Uterus (tissue), 4 donors: ENCODE measurements at places on chromosomes 16 and 17.

GRCh38 chr16:2244301-2244700 is 7.1 kb downstream of the ECI1 start:
- no peak for DNase-seq

- DNase-seq = no peak
Measured at GRCh38 chr17:81885869-81886548, 5.4 kb downstream of the ALYREF start.

DNA sequence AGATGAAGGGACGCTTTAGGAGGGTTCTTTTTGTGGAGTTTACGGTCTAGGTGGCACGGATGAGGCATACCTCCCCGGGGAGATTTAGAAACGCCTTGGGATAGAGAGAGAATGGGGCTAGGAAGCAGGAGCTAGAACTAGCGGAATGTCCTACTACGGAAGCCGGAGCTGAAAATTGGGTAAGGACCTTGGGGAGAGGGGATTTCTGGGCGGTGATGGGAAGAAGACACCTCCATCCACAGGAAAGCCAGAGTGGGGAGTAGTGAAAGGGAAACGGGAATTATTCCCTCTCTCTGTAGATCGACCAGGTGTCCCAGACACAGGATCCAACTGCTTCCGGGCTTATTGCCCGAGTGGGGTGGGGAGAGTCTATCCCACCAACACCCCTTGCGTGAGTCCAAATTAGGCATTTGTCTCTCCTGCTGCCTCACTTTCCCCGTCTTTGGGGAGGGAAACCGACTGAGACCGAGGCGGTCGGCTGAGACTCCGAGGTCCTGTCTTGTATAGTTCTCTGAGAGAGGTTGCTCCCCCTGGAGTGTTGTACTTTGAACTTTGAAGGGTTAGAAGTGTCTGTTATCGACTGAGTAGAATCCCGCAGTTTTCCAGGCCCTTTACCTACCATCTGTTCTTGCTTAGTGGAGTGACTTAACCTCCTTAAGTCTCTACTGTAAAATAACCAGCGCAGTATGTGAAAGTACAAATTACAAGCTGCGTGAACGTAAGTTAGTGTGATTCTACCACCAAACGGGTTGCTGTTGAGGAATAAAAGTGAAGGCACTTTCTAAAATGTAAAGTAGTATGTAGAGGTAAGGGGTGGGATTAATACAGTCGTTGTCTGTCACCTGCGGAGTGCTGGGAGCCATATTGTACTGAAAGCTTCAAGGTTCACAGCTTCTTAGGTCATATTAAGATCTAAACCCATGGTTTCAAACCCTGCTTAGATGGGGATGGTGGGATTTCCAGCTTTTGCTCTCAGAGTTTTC is 1.0 kb downstream of the RSPRY1 start:
- DNase-seq = peak; percentile 22

GRCh38 chr17:73196500-73196899 is 3.6 kb downstream of the COG1 start:
- DNase-seq = no peak

DNA sequence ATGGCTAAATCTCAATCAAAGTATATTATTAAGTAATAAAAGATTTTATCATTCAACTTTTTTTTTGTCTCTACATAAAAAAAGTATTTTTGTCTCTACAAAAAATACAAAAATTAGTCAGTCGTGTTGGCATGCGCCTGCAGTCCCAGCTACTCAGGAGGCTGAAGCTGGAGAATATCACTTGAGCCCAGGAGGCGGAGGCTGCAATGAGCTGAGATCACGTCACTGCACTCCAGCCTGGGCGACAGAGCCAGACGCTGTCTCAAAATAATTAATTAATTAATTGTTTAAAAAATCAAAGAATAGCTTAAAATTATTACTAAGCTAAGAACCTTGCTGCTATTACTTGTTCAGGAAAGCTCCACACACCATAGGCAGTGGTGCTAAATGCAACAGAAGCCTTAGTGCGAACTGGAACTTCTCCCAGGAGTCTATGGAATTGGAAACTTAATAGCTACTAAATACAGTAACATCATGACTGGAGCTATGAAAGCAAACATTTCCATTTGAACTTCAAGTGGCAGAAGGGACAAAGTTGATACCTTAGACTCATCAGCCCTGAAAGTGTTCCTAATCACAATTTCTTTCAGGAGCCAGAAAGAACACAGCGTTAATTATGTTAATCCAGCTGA is 22.6 kb downstream of the ADCY9 start:
- DNase-seq = no peak

- no peak for DNase-seq
Measured at GRCh38 chr16:73775841-73776388, 520.7 kb upstream of the PSMD7 start.

GRCh38 chr16:27922433-27922832 is 141.1 kb downstream of the GSG1L start:
- DNase-seq = no peak

DNA sequence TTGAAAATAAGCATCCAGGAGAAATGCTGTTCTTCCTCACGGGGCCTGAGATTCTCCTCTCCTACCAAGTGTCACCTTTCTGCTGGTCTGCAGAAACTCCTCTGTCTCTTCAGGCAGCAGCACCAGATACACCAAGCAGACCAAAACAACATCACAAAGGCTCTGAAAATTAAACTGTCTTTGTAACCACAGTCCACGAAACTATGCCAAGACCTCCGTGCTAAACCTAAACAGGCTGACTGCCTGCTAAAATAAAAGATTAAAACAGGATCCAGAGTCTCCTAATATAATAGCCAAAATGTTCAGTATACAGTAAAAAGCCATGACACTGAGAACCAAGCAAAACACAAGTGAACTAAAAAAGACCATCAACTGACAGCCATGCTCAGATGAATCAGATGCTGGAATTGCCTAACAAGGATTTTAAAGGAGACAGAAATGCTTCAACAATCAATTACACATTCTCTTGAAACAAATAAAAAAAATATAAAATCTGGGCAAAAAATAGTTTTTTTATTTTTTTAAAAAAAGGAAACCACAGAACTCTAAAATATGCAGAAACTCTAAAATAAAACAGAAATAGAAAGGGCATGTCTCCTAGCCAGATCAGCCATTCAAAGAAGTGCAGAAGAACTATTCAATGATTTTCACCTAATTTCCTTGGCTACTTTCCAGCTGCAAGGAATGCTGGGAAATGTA is 50.3 kb upstream of the TOX3 start:
- no peak for DNase-seq

- DNase-seq = no peak
Measured at GRCh38 chr16:4682616-4683254, 10.6 kb upstream of the NUDT16L1 start.

- no peak for DNase-seq
Measured at GRCh38 chr17:66711881-66712321, 123.0 kb upstream of the CACNG5 start.

GRCh38 chr17:64158406-64158805 is 28.5 kb upstream of the ERN1 start:
- no peak for DNase-seq

GRCh38 chr16:84834403-84834772 is 14.6 kb downstream of the CRISPLD2 start:
- DNase-seq = no peak

GRCh38 chr16:50273382-50273690 is 7.0 kb downstream of the ADCY7 start:
- no peak for DNase-seq

- DNase-seq = no peak
Measured at GRCh38 chr16:87826798-87827587, 42.3 kb downstream of the SLC7A5 start.

- no peak for DNase-seq
Measured at GRCh38 chr16:1821861-1822611, 4.6 kb downstream of the HAGH start.

GRCh38 chr16:85752511-85753420 is 1.9 kb upstream of the C16orf74 start:
- peak; percentile 57 for DNase-seq

GRCh38 chr16:27314161-27314723 is 468 bp downstream of the IL4R start:
- peak; percentile 62 for DNase-seq

GRCh38 chr17:36726199-36726598 is 124.8 kb downstream of the MRM1 start:
- no peak for DNase-seq

DNA sequence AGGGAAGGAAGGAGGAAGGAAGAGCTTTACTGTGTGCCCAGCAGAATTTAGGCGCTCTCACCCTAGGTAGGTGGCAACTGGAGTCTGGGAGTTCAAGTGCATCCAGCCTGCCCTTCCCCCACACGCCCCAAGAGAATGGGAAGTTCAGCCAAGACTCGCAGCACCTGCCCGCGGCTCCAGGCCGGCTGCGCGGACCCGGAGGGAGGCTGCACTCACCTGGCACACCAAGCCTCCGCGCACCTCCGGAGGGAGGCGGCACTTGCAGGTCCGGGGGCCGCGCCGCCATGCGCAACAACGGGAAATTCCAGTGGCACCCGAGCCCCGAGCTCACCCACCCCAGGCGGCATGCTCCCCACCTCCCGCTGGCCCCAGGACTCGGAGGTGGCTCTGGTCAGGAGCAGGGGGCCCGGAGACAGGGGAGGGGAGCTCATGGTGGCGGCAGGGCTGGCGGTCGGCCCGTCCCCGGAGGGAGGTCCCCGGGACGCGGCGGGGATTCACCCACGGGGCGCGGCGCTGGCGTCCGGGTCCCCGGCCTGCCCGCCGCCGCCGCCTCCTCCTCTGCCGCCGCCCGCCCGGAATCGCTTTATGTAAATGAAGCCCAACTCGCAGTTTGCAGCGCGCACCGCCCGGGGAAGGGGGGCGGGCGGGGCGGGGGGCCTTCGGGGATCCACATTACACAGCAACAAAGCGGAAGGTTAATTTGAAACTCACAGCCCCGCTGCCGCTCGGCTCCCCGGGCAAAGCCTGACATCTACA is at the start of gene ZFHX3:
Gene ZFHX3 (minus strand): TSS at position 593 of the 756 bp plus-strand sequence. CDS start 87,983 bp downstream, outside the sequence.
- DNase-seq = peak; percentile 67

- peak; percentile 77 for DNase-seq
Measured at GRCh38 chr17:9291912-9292560, 270.7 kb downstream of the NTN1 start.

DNA sequence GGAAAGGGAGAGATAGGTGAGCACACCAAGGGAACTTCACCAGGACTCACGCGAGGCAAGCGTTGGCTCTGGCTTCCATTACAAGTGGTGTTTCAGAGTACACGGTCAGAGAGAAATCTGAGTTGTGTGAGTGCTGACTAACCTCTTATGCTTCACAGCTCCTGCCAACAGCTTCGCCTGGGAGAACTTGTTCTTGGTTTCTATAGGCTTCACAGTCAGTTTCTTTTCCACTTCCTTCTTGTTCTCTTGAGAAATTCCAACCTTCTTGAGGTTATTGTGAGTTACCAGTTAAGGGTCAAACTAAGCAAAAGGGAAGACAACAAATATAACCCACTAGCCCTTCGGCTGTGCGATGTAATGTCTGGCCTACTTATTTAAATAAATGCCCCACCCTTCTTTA is 18.9 kb downstream of the PSME3IP1 start:
- no peak for DNase-seq

- DNase-seq = peak; percentile 44
Measured at GRCh38 chr17:77778636-77779489, 179.6 kb upstream of the TNRC6C start.

DNA sequence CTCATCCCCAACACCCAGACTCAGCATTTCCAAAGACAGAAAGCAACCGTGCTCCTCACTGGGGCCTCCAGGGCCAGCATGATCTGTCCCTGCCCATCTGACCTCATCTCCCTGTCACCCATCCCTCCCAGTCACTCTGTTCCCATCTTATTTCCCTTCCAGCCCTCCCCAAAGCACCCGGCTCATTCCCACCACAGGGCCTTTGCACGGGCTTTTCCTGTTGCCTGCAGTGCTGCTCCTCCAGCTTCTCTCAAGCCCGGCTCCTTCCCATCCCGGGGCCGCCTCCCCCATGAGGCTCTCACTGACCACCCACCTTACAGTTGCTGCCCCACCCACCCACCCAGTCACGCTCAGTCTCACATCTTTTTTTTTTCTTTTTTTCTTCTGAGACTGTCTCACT is 54.8 kb downstream of the RMI2 start:
- DNase-seq = no peak

- DNase-seq = peak; percentile 84
Measured at GRCh38 chr17:20066253-20066652, 57.1 kb downstream of the SPECC1 start.
